ENCODE measurements at places on chromosomes 5 and 9.

GRCh38 chr5:102603670-102604069 is 104.9 kb upstream of the SLCO6A1 start:
- no peak for DNase-seq

DNA sequence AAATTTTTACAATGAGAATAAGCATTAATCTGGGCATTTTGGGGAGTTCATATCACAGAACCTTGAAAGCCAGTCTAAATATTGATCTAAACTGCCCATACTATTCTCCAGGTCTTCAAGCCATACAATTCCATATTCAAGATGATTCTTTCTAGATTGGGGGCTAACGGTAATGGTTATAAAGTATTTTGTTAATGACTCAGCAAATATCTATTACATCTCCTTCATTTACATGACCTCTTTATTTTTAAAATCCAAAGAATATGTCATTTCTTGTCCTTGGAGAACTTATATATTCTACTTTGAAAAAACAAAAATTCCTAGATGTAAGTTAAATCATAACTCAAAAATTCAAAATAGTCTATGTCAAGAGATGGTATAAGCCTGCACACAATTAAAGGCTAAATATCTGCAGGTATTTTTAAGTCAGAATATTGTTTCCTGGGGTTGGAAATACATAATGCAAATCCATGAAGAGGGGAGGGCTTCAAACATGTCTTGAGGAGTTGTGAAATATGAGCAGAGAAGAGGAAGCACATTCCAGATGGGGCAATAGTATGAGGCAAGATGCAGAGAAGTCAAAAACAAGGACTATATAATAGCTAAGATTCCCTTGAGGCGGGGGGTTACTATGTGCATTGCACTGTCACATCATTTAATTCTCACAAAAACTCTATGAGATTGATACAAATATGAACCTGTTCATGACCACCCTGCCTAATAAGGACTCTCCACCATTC is 526.4 kb downstream of the NR2F1-AS1 start:
- no peak for DNase-seq

DNA sequence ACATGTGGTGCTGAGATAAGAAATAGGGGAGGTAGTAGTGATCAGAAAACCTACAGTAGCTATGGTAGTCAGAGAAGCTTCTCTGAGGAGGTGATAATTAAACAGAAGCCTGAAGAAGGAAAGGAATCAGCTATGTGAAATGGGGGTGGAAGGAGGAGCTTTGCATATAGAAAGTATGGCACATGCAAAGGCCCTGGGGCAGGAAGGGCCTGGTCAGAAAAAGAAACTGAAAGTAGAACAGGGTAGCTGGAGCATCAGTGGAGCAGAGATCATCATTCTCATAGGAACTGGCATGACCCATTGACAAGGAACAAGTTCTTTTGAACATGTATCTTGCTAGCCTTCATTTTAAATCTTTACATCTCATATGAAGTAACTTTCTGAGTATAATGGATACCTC is 80.7 kb upstream of the ADRA1B start:
- DNase-seq: no peak

GRCh38 chr5:95440825-95441224 is 49.7 kb downstream of the FAM81B start:
- no peak for DNase-seq

GRCh38 chr5:131595088-131596033 is 39.7 kb downstream of the RAPGEF6 start:
- DNase-seq: no peak

DNA sequence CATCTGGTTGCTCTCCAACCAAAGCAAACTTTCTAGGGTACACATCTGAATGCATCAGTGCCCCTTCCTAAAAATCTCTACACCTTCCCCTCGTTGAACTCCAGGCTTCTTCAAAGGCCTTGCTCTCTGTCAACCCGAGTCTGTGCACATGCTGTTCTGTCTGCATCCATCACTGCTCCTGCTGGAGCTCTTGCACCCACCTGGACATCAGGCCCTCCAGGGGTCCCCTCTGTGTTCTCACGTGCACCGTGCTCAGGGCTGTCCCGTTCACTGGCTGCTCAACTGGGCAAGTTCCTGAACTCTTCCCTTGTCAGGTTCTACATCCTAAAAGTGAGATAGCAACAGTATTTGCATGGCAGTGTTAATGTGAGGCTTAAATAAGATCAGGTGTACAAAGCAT is 62.7 kb upstream of the ANGPTL2 start:
- DNase-seq: no peak

DNA sequence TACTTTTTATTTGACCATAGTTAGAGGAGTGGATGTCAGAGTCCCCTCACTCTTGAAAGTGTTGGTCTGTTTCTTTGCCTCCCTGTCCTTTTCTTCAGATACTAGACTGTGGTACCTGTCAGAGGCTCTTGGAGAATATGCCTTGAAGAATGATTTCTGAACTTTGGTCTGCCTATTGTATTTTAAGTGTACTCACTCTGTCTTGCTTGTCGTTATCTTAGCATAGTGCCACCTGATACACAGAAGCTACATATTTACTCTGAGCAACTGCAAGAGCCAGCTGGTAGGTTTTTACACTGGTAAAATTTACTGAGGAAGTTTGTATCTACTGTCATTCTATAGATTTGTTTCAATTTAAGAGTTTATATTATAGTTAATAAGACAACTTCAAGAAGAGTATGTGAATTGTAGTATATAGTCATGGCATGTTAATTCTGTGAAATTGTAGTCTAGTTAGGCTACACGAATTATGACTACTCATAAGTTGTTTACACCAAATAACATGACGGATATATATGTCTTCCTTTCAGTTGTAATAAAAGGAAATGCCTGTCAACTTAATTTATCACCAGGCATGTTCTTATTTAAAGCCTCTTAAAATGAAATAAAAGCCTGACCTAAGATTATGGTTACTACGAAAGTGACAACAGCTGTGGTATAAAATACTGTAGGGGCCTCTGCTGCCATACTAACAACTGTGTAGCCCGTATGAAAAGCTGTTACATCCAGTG is 201.7 kb downstream of the KDM4C start:
- DNase-seq: no peak

GRCh38 chr9:133151601-133152525 is 11.9 kb downstream of the GBGT1 start:
- no peak for DNase-seq

DNA sequence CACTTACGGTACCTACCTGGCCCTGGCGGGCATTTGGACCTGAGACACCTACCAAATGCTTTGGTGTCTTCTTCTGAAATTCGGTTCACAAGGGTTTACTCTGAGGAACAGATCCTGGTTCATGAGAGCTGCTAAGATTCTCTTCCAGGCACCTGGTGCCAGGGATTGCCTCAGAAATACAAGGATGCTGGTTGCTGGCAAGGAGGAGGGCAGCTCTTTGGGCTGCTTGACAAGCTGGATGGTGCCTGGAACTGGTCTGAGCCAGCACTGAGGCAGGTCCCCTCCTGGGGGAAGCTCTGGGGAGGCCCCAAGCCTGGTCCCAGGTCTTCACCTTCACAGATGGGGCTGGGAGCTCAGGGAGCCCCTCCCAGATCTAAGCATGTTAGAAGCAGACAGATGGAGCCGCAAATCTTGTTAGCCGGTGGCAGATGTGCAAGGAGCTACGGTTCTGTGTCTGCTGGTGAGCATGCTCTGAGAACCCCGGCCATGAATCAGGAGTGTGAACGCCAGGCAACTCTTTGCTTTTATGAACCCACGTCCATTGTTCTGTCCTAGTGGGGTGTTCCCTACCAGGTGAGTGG is 16.3 kb downstream of the FABP6 start:
- peak; percentile 74 for DNase-seq

- DNase-seq: no peak
Observed at GRCh38 chr5:157651623-157652376, 438 bp downstream of the SOX30 start.

DNA sequence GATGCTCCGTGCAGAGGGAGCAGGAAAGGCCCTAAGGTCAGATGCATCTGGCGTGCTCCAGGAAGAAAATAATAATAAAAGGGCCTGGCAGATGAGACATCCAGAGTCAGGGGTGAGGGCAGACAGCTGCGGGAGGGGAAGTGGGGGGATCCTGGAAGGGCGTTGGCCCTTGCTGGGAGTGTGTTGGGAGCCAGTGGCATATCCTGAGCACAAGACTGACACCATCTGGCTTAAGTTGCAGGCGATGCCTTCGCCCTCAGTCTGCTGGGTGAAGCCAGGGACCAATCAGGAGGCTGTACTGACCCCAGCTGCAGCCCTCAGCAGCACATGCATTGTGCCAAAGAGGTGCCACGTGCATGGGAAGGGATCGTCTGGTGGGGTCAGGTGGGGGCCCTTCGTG is 3.8 kb downstream of the OR2V2 start:
- DNase-seq: no peak

- no peak for DNase-seq
Observed at GRCh38 chr5:172854451-172854871, 20.4 kb downstream of the ERGIC1 start.

- DNase-seq: no peak
Observed at GRCh38 chr5:142612494-142613270, 73.2 kb downstream of the FGF1 start.

DNA sequence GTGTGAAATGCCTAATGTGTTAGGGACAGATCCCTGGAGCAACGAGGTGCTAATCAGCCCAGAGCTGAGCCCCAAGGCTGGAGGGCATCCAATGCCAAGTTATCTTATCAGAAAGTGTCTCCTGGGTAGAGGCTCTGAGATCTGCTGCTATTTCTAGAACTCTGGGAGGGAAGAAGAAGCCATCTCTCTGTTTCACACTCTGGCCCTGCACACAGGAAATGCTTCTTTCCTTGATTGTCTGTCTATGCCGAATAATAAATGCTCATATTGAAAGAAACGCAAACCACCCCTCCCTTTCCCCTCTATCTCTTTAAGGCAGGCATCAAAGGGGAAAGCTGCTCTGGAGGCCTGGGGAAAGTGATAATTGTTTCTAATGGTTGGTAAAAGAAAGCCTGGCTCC is 166.7 kb downstream of the PAPPA start:
- DNase-seq: no peak

DNA sequence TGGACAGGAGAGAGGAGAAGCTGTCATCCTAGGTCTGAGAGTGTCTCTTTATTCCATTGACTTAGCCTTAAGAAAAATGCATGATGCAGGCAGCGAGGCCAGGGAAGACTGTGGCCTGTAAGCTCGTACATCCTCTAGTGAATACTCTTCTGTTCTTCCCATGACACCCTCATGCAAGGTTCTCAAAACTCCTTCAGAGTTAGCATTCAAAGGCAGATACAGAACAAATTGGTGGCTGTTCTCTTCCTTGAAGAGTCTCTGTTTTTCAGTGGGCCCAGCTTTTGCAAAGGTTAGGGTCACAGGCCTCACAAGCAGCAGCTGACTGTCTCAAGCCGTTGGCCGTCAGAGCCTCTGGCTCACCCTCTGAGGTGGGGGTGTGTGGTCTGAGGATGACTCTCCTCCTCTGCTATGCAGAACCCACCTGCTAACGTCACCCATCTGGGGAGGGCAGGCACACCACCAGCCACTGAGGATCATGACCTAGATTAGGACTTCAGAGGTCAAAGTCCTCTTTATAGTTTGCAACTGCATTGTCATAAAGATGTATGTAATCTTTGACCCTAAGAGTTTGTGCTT is 15.1 kb downstream of the ADCY2 start:
- no peak for DNase-seq

DNA sequence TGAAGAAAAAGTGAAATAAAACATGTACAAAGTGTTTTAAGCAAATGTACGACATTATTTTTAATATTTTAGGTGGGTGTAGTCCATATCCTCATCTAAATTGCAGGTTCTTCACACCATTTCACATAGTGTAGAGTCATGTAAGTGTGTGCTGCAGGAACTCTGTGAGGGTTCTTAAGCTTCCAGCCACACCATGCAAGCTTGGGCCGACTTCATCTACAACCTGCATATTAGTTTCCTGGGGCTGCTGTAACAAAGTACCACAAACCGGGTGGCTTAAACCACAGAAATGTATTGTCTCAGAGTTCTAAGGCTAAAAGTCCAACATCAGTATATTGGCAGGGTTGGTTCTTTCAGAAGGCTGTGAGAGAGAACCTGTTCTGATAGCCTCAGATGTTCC is 10.2 kb downstream of the PAM start:
- no peak for DNase-seq

GRCh38 chr9:76444322-76444929 is 14.6 kb upstream of the GCNT1 start:
- no peak for DNase-seq

GRCh38 chr9:103407260-103407659 is 412.1 kb downstream of the CYLC2 start:
- DNase-seq: no peak

GRCh38 chr5:111224561-111225345 is 569 bp downstream of the CAMK4 start:
- DNase-seq: peak; percentile 41

- DNase-seq: no peak
Observed at GRCh38 chr5:172862165-172862801, 28.2 kb downstream of the ERGIC1 start.

DNA sequence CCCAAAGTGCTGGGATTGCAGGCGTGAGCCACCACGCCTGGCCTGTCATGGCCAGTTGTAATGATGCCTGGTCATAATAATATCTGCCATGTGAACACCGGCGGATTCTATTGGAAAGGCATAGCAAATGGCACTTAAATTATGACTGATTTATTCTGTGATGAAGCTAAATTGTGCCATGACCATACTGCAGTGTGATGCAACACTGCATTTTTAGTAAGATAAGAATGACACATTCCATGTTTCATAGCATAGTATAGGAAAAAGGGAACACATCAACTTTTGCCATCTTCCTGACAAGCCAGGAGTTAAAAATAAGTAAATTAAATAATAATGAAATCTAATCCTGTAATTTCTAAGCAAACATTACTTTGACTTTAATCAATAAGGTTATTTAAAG is 30.4 kb upstream of the BICD2 start:
- no peak for DNase-seq

- no peak for DNase-seq
Observed at GRCh38 chr9:34049630-34050384, 1.1 kb upstream of the UBAP2 start.

DNA sequence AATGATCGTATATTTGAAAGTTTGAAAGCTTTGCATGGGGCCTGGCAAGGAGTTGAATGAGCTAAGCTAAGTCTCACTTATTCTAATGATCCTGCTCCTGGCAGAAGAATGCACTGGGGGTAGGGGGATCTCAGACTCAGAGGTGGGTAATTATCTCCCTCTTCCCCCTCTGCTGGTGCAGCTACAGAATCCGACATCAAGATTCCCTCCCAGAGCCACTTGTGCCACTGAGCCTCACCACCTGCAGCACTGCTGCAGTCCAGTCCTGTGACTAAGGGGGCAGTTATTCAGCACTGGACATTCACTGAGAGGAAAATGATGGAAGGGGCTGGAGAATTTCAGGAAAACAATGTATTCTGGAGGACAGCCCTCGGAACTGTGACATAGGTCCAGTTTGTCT is 205.8 kb downstream of the DEPDC1B start:
- DNase-seq: no peak

- DNase-seq: peak; percentile 75
Observed at GRCh38 chr5:111461255-111461671, 51.1 kb downstream of the STARD4 start.

Data from BE2C (cell line).